NCI-H510A treated with DMSO at 0.1 percent for 48 hours (cell line): ENCODE measurements at places on chromosomes 6 and 20.

DNA sequence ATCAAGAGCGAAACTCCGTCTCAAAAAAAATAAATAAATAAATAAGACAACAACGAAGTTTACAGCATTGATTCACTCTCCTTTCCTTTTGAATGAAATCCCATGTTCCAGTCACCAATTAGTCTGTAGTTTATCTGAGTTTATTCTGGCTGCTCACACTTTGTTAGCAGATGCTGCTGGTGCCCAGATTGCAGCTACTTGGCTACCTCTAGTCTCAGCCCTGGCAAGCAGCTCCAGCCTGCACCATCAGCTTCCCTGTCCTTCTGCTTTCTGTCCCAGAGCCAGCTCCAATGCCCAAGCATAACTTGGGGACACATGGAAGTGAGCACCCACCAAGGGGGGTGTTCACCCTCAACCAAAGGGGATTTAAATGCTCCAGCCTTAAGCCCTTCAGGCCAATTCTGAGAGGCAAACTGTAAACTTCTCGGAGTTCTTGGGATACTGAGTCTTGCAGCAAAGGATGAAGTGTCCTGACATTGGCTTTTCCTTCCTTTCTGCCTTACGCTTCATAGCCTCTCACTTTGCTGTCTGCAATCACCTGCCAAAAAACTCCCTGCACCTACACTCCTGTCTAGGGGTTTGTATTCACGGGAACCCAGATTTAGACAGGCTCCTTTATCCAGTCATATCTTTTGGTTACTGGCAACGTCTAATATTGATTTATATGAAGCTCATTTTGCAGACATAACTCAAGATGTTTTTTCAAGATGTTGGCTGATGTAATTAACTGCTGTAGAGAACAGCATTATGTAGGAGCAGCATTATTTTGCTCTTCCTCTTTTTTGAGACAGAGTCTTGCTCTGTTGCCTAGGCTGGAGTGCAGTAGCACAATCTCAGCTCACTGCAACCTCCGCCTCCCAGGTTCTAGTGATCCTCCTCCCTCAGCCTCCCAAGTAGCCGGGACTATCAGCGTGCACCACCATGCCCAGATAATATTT is 9.8 kb upstream of the TASP1 start:
- no peak for DNase-seq

DNA sequence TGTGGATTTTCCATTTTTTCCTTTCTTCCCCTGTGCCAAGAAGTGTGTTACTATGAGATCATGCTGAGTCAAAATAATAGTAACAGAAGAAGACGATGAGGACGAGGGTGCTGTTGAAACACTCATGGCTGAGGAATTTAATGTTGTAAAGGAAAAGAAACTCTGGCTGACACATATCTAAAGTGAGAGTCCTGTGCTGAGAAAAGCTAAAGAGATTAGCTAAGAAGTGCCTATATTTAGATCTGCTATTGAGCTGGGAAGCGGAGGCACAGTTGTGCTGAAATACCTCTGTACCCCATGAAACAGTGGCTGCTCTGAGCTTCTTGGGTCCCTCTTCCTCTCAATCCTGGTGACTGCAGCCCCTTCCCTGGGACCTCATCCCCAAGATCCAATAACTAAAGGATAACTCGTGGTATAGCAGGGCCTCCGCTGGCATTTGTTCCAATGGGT is 1.1 kb upstream of the SYTL3 start:
- no peak for DNase-seq

- DNase-seq: no peak
These were observed 25.8 kb downstream of the BHLHE23 start for GRCh38 chr20:62980970-62981369.

DNA sequence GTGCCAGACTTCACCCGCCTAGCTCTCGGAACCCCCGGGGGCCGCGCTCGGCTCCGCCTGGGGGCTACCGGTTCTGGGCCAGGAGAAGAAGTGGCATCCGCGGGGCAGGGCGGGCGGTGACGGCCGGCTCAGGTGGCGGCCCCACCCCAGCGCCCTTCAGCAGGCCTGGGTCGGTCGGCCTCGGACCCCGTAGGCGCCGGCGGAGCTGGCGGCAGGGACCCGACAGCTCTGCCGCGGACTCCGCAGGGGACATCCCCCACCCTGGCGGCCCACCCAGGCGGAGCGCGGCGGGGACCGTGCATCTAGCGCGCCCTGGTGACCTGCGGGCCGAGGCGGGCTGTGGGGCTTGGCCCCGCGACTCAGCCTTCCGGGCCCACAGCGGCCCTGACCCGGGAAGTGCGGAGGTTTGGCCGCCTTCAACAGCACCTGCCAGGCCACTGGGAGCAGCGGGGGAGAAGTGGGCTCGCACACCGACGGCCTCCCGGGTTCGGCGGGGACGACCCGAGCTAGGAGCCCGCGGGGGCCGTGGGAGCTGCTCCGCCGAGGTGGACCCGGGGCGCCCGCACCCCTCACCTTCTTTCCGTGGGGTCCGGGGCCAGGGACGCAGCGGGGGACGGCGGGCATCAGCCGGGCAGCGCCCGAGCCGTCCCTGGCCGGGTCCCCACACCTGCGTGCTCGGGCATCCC is 87.1 kb downstream of the TMEM242 start:
- DNase-seq: no peak
